ENCODE measurements at places on chromosomes 5 and 9.

GRCh38 chr5:14155075-14155474, 11.9 kb downstream of the TRIO start:
- no peak for DNase-seq

- DNase-seq = no peak
These were observed 83.3 kb upstream of the CCDC112 start for GRCh38 chr5:115379622-115380344.

DNA sequence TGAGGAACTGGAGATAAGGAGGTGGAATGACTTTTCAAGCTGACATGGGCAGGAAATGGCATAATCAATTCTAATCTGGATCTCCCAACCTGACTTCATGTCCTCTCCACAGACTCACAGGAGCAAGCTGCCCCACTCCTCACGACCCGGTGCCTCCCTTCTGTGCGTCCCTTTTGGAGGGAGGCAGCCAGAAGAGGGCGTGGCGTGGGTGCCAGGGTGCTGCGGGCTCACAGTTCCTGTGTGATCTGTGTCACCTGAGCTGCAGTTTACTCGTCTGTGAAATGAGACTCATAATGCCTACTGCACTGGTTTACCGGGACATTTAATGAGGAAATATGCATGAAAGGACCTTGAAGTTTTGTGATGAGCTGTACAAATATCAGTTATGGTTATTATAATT, 207.4 kb downstream of the DAB2IP start:
- DNase-seq = no peak

DNA sequence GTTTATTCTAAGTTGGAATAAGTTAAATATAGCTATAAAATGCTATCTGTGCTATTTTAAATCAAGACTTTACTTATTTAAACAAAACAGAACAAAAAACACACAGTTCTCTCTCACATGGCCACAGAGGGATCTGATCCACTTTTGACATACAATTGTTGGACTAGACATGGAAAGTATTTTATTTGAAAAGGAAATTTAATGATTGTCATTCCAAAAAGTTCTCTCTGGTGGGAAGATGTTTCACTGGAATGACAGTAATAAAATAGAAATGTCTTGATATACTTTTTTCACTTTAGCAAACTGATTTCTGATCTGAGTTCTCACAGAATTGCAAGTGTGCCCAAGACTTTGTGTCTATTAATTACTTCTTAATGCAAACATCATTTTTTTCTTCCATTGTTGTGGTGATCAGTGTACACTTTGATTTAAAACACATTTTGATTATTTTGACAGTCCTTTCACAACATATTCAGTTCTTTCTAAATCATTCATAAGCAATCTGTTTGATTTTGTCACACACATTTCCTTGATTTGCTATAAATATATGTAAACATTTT, 30.1 kb upstream of the MINAR2 start:
- DNase-seq = no peak

DNA sequence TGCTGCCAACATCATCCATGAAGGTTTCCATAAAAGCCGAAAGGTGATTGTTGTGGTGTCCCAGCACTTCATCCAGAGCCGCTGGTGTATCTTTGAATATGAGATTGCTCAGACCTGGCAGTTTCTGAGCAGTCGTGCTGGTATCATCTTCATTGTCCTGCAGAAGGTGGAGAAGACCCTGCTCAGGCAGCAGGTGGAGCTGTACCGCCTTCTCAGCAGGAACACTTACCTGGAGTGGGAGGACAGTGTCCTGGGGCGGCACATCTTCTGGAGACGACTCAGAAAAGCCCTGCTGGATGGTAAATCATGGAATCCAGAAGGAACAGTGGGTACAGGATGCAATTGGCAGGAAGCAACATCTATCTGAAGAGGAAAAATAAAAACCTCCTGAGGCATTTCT, 10.1 kb downstream of the TLR4 start:
- DNase-seq = no peak

DNA sequence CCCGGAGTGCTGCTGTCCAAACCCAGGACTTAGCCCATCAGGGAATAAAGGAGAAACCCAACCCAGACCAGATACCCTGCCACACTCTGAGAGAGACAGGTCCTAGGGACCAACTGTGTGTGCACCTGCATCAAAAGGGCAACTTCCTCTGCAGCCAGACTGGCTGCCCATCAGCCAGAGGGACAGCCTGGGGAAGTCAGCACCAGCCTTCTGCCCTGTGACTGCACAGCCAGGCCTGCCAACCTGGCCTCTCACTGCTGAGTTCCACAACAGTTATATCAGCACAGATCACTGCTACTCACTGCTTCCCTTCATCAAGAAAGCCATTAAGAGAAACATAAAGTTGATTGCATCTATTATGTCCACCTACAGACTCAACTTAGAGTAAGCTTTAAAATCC, 18.0 kb downstream of the GABBR2 start:
- DNase-seq = no peak

- DNase-seq = no peak
These were observed 95.6 kb downstream of the RFK start for GRCh38 chr9:76298521-76299144.

DNA sequence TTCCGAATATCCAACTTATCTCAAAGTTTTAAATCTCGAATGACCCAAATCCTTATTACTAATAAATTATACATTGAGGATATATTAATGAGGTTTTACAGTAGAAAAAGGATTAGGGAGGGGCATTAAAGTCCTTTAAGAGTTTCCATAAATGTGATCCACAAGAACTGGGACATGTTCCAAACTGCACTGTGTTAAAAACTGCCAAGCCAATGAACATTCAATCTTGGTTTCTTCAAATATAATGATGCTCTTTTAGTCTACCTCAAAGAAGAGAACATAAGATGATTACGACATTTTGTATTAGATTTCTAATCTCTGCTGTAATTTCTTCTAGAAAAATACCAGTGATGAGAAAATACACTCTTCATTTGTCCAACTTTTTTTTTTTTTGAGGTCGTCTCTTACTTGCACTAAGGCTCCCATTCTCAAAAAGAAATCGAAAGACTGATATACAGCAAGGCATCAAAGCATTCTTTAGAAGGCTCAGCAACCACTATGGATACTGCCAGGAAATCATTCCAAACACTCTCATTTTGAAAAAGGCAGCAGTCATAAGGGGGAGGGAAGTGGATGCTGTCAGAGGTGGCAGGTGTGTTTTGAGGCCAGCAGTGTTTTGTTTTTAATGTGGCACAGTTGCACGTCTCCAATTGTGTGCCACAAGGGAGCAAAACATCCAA, 1.7 kb downstream of the PTAR1 start:
- DNase-seq = no peak

GRCh38 chr9:6938873-6939272, 181.1 kb downstream of the KDM4C start:
- DNase-seq = no peak

All from stimulated activated CD4-positive, alpha-beta T cell treated with anti-CD3 and anti-CD28 coated beads, Interleukin-12 subunit alpha, Interleukin-12 subunit beta, amount 100 ng/mL, for 4 hours (primary cell).